Suppressor macrophage treated with lipopolysaccharide for 4 hours (primary cell): ENCODE measurements at places on chromosomes 1 and 21.
A peak's percentile ranks its signal among the peaks of the same experiment; 100 is the strongest.

DNA sequence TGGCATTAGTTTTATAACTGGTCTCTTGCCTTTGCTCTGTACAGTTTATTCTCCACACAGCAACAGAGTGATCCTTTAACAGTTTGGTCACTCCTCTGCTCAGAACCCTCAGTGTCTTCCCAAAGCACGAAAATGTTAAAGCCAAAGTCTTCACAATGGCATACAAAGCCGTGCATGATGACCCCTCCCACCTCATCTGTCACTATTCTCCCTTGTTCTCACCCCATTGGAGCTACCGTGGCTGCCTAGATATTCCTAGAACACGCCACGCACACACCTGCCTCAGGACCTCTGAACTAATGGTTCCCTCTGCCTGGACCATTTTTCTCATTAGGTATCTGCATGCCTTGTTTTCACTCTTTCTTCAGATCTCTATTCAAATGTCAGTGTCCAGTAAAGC is 8.6 kb upstream of the SEMA4A start:
- no peak for DNase-seq

DNA sequence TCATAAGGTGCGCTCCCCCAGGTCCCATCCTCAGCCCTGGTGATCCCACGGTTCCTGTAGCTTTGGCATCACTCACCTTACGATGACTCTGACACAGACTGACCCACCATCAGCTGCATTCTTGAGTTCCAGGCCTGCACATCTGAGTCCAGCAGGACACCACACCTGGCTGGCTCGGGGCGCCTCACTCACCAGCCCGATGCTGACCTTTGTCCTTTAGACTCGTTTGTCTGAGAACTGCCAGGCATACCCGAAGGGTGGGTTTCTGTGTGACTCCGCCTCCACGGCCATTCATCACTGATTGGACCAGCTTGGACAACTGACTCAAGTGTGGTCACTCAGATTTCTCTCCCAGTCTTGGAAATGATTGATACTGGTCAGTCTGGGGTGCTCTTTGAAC is 129.4 kb upstream of the CSF3R start:
- no peak for DNase-seq

- no peak for DNase-seq
These were observed 90.8 kb upstream of the SLC25A33 start for GRCh38 chr1:9448132-9449109.

GRCh38 chr1:149906570-149907075 is 7.3 kb downstream of the BOLA1 start:
- DNase-seq = no peak

DNA sequence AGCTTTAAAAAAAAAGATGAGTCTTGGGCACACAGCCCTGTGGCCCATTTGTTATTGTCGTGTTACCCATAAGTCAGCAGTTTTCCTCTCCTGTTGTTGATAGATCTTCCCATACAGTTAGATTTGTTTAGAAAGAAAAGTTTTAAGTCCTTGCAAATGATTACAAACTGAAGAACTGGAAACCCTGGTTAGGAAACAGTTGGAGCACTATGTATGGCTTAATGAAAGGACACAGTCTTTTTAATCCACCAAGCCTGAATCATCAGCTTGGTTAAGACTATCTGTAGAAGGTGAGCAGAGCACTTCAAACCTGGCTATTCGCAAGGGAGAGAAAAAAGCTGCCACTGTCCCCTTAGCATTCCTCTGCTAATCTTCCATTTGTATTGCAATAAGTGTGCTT is 241.0 kb downstream of the DISC1 start:
- no peak for DNase-seq

DNA sequence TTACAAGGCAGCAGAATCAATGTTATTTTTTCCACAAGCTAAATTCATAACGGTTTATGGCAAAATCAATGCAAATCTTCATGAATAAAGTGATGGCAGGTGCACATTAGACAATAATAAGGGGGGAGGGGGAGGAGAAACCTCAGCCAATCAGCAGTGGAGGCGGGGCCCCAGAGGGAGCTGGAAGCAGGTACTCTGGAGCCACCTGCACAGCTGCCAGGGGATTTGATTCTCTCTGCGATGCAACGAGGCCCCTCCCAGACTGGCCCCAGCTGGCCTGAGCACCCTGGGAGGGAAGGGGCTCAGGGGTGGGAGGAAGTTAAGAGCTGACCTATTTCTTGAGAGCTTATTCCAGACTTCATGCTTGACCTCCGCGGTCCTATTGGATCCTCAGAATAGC is 127.8 kb upstream of the IGSF21 start:
- no peak for DNase-seq

DNA sequence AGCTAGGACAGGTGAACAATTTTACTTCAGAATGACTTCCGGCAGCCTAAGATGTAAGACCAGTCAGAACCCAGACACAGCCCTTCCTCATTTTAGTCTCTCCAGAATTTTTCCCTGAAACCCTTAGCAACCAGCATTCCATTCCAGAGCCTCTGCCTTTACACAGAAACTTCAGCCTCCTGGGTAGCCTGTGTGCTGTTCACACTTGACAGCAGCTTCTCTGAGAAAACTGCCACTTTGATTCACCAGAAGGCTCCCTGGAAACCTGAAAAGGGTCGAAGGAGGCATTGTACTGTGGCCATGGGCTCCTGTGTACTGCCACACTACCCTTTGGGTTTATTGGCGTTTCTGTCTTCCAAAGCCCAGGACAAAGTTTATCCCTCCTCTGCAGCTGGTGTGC is 17.4 kb downstream of the HYI start:
- no peak for DNase-seq

DNA sequence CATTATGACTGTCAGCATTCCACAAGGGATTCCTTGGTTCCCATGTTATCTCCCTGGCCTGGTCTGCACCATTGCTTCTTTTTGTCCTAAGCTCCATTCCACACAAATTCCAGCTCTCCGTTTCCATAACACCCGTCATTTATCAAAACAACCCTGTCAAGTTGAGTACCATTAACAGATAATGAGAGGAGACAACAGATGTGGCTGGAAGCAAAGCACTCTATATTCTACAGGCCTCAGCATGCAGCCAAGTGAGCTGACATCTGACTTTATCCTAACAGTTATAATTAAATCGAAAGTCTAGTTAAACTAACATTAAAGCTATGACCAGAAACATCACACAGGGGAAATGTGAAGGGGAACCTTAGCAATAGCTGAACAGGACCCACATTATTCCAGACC is 110.4 kb downstream of the RERE start:
- DNase-seq = no peak

- DNase-seq = no peak
These were observed 20.6 kb downstream of the CCDC190 start for GRCh38 chr1:162840250-162840839.

DNA sequence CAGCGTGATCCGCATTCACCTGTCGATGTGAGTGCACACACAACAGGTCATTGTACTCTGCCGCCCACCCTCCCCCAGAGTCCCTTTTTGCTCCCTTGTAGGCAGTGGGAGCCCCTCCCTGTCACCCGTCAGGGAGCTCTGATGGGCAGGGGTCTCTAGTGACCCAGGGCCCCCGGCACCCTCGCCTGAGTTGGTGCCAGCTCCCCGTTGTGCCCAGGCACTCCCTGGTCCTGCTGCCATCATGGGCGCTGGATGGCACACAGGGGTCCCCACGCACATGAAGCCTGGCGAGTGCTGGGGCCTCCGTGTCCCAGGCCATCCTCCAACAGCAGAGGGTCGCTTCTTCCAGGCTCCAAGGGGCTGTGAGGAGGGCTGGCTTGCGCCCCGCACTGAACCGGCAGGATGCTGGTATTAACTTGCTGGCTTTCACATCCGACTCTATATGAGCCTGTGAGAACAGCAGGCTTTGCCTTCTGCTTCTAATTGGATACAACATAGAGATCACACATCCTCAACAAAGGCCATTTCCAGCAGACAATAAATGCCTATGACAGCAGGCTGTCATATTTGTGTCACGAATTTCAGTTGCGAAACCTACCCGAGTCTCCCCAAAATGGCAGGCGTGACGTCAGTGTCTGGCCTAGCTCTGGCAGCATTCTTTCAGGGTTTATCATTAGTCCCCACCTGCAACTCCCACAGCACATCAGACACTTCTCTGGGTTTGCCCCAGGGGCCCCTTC is 35.4 kb downstream of the KIAA1614 start:
- no peak for DNase-seq

GRCh38 chr1:18945401-18945849 is 11.1 kb downstream of the IFFO2 start:
- no peak for DNase-seq

GRCh38 chr1:100894603-100895539 is at the start of gene EXTL2:
Gene EXTL2, minus strand, starts transcription at chr1:100894842. Its CDS starts 6,085 bp downstream, at chr1:100888757.
- DNase-seq = peak; percentile 62
